ENCODE measurements at places on chromosomes 11 and 22. TPM values are rescaled to one million over a fixed set of nuclear protein-coding genes. Genes with fewer than 3 reads are reported as not detected.

The BEST1 gene
- not detected for total RNA-seq

DNA sequence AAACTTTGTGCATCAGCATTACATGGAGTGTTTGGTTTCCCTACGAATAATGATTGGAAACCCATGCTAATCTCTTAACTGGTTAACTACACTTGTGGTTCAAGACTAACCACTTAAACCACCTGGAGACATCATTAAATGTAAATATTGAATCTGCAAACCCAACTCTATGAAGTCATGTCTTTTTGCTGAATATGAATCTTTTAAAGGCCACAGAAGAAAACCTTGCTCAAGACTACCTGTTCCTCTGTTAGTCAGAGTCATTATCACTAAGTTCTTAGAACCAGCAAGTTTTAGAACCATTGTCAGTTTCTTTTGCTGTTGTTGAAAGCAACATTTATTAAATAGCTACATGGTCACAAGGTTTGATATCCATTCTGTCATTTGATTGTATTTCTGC lies 70.7 kb downstream of the SIK2 start:
- DNase-seq: no peak

The ZNF70 gene
- total RNA-seq: 3.9 TPM

DNA sequence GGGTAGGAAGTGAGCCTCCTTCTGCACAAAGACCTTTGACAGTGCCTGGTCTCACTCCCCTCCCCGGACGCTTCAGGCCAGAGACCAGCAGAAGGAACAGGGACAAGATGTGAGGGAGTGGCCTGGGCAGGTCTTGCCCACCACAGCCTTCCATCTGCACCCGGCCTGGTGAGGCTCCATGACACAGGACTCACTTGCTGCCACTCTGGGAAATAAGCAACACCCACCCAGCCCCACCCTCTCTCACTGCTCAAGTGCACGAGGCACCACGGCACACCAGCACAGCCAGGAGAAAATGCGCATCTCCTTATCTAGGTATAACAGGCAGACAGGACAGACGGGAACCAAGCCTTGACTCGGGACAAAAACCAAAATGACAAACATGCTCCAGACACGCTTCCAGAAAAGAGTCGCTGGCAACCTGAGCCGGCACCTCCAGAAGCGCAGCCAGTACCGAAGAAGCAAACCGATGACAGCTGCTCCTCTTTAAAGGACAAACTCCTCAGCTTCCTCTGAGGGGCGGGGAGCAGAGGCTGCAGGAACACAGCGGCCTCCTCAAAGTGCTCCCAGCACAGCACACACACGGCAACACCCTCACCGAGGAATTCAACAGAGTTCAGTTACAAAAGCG lies 41.7 kb downstream of the BRD1 start:
- DNase-seq: no peak

The TRIM48 gene
- total RNA-seq: not detected

- no peak for DNase-seq
Measured at GRCh38 chr11:41920374-41920773, 460.9 kb upstream of the LRRC4C start.

- peak; percentile 60 for DNase-seq
Measured at GRCh38 chr11:128715691-128716561, 22.1 kb downstream of the FLI1 start.

GRCh38 chr11:66866007-66866406 lies 9.1 kb downstream of the LRFN4 start:
- no peak for DNase-seq

The KRTAP5-10 gene
- not detected for total RNA-seq

DNA sequence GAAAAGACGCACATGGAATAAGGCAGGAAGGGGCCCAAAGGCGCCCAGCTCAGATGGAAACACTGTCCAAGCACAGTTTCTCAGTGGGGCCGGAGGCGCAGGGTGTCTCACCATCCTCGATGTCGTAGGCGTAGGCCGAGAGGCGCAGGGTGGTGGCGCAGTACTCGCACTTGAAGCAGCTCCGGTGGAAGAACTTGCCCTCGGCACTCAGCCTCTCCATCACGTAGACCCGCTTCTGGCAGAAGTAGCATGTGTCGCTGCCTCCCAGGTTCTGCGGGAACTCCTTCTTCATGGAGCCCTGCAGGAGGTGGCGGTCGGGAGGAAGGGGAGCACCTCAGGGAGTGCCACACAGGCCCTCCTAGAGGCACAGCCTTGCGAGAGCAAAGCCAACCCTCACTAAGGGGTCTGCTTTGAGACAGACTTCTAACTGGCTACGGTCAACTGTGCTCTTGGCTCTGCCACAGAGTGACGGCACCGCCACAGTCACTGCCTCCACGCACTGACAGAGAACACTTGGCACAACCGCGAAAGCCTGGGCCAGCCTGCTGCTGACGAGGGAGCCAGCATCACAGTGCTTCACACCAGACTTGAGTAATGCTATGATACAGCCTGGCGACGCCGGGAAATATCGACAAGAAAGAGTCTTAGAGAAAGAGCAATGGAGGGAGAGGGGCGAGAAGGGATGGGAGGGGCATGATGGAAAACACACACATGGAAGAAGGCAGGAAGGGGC lies 97.6 kb upstream of the BID start:
- DNase-seq: no peak

The CALCB gene
- not detected for total RNA-seq

- DNase-seq: peak; percentile 49
Measured at GRCh38 chr11:66467034-66467659, 442 bp downstream of the PELI3 start.

The CABP4 gene
- 3.0 TPM for total RNA-seq

The OR8G1 gene
- total RNA-seq: not detected

- DNase-seq: no peak
Measured at GRCh38 chr22:23279781-23280180, 99.5 kb downstream of the BCR start.

DNA sequence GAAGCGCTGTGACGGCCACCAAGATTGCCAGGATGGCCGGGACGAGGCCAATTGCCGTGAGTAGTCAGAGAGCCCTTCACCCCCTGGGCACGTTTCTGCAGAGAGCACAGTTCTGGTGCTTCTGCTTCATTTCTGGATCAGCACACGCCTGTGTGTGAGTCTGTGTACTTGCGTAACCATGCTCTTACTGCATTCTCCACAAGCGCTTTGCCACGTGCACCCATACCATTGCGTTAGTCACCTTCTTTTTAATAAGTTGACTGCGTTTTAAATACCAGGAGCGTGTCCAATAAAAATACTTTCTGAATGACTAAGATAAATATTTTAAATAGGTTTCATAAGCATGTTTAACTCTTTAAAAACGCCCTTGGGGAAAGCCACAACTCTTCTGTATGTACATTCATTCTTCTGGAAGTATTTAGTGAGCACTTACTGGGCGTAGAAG lies 143.0 kb upstream of the SORL1-AS1 start:
- peak; percentile 92 for DNase-seq

GRCh38 chr11:35335226-35335625 lies 84.1 kb downstream of the SLC1A2 start:
- DNase-seq: no peak

DNA sequence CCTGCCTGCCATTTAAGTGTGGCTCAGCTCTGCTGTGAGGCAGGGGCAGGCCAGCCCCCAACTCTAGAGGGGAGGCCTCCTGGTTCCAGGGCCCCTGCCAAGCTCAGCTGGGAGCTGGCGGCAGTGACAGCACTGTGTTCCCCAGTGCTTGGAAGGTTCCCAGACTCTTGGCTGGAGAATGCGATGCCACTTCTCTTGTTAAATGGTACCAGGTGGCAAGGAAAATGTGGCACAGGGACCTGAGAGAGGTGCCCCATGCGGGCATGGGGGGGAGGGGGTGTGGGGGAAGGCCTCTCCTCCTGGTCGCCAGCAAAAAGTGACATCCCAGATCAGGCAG lies 8.4 kb upstream of the TNFRSF13C start:
- no peak for DNase-seq

- no peak for DNase-seq
Measured at GRCh38 chr11:45355706-45356041, 69.5 kb upstream of the SYT13 start.

The FAT3 gene
- not detected for total RNA-seq

DNA sequence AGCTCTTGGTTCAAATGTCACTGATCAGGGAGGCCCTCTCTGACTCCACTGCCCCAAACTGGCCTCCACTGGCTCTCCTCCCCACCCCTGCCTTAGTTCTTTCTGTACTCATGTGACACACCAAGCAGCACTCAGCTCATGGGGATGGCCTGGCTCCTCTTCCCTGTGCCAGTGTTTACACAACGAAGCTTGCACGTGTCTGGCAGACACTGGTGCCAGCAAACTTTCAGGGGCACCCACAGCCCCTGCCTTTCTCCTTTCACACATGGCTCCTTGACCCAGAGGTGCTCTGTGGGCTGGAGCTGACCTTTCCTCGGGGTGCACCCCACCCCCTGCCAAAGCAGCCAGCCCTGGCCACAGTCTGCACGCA lies 37.6 kb upstream of the PARVG start:
- peak; percentile 21 for DNase-seq

- DNase-seq: no peak
Measured at GRCh38 chr11:12485328-12485727, 108.0 kb downstream of the PARVA start.

- DNase-seq: no peak
Measured at GRCh38 chr22:47304854-47305253, 542.4 kb downstream of the TBC1D22A start.

DNA sequence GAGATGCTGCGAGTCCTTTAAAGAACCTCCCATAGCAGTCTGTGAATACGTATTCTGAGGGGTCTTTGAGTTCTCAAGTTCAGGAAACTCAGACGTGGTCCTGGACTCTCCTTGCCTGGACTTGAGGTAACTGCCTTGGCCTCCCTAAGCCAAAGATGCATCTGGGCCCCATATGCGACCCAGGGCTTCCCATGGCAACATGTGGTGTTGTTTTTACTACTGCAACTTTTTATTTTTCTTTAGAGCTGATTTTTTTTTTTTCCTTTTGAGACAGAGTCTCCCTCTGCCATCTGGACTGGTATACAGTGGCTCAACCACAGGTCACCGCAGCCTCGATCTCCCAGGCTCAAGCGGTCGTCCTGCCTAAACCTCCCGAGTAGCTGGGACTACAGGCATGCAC lies 321.1 kb downstream of the ST3GAL4 start:
- no peak for DNase-seq

DNA sequence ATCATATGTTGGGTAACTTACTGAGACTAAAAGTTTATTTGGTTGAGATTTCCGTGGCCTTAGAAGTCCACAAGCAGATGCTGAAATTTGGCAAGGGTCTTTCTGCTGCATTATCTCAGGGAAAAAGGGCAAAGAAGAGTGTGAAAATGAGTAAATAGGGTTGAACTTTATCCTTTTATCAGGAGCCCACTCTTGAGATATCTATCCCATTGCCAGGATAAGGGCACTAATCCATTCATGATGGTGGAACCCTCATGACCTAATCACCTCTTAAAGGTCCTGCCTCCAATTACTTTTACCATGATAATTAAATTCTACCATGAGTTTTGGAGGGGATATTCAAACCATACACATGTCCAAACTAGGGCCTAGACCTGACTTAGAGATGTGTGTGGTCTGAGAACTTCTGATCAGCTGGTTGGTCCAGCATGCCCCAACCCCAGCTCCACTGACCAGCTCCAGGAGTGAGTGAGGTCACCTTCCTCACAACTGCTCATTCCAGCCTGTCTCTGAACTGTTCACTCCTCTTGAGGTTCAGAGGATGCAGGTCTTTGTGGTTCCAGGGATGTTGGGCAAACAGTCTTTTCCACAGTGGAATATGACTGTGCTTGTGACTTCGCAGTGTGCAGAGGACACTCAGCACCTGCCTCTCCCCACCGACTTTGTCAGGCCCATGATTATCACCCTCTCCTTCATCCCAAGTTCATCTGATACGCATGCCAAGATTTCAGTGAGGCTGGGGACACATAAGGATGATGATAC lies 130.1 kb upstream of the TOP3B start:
- no peak for DNase-seq

The C11orf87 gene
- total RNA-seq: not detected

GRCh38 chr11:12922418-12922817 lies 86.7 kb upstream of the RASSF10 start:
- DNase-seq: no peak
